ENCODE measurements at places on chromosomes 3 and 15.
A peak's percentile ranks its signal among the peaks of the same experiment; 100 is the strongest.

DNA sequence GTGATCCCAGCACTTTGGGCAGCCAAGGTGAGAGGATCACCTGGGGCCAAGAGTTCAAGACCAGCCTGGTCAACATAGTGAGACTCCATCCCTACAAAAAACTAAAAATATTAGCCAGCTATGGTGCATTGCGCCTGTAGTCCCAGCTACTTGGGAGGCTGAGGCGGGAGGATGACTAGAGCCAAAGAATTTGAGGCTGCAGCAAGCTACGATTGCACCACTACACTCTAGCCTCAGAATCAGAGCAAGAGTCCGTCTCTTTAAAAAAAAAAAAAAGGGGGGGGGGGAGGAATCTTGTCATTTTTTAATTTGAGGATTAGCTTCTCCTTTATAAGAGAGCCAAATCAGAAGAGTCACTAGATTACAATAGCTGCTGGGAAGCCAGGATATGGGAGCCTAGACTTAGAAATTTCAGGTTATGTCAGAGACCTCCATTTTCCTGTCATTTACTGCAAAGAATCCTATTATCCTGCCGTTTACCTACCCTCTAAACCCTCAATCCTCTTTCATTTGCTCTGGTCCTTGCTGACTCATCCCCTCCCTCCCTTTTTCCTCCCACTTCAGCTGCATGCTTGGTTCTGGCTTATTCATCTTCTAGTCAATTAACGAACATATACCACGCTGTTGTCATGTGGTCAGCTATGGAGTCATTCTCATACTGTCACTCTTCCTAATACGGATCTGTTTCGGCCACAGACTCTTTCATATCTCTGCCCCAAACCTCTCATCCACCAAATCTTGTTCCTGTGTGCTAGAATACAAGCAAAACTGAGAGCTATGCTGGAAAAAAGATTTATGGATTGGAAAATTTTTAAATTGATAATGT is 83.8 kb upstream of the PPIB start:
- peak; percentile 66 for DNase-seq

DNA sequence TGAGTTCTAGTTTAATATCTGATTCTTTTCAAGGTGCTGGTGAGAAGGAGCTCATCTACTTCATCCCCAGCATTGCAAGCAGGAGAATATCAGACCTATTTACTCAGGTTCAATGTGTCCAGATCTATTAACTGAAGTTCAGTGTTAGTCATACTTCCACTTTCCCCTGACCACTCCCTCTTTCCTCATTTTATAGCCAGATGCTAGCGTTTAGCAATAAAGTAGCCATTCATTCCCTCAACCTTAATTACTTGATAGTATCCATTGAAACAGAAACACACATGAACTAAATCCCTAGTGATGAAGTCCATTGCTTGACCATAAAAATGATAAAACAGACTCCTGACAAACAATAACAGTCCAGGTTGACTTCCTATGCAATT is 60.0 kb downstream of the RPL22L1 start:
- no peak for DNase-seq

DNA sequence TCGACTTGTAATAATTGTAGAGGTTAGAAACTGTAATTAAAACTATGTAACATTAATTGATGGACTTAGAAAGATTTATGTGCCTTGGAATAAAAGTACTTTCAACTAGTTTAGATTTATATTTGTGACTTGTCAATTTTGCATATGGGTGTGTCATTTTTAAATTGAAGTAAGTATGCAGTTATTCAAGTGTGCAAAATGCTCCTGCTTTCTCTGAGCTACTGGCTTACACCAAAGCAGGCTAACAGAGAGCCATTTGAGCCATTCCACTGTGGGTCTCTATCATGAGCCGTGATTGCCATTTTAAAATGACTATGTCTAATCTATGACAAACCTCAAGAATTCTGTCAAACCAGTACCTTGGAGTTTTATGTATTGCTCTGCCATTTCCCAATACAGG is 345.0 kb upstream of the MDFIC2 start:
- DNase-seq, result no peak

- DNase-seq, result peak; percentile 47
These were observed 29.1 kb upstream of the P4HTM start for GRCh38 chr3:48960841-48961413.

- DNase-seq, result no peak
These were observed 112.5 kb upstream of the SMAD3 start for GRCh38 chr15:66952756-66953522.

DNA sequence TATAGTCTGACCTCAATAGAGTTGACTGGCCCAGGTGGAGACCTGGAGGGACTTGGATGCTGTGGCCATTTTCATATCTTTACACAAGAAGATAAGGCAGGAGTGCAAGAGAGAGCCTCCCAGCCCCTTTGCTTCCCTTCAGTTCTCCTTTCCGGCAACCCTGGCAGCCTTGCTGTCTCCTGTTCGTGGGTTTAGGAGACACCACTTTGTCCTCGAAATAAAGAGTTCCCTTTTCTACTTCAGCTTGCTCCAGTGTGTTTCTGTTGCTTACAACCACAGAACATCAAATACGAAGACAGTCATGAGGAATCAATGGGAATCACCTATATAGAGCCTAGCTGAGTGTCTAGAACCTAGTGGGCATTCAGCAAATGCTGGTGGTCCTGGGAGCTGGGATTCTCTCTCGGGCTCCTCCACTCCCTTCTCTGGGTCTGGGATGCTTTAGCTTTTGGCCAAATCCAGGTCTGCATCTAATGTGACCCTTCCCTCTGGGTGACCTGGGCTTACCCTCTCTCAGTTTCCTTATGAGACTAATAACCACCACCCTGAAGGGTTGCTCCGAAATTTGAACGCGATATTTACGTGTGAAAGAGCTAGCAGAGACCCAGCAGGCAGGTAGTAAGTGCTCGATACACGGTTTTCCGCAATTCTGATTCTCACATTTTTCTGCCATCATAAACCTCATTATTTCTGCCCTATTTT is 44.5 kb downstream of the PCSK6 start:
- no peak for DNase-seq

DNA sequence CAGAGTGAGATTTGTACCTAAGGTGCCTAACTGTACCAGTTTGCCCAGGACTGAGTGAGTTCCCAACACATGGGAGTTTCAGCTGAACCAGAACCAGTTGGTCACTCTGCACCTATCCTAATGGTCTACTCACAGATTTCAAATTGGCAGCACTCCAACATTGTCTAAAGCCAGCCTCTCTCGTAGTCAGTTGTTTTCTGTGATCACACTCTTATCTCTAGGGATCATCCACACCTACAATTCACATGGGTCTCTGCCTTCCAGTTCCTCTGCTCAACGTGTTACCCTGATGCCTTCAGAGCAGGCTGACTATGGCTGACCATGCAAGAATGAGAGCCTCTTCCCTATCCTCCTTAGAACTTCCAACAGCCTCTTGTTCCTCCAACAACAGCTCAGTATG is 624.8 kb downstream of the NTRK3 start:
- no peak for DNase-seq

GRCh38 chr3:26614006-26614685 is 8.4 kb upstream of the LRRC3B start:
- DNase-seq, result no peak

GRCh38 chr15:49154359-49154758 is 1.0 kb downstream of the COPS2 start:
- DNase-seq, result no peak

DNA sequence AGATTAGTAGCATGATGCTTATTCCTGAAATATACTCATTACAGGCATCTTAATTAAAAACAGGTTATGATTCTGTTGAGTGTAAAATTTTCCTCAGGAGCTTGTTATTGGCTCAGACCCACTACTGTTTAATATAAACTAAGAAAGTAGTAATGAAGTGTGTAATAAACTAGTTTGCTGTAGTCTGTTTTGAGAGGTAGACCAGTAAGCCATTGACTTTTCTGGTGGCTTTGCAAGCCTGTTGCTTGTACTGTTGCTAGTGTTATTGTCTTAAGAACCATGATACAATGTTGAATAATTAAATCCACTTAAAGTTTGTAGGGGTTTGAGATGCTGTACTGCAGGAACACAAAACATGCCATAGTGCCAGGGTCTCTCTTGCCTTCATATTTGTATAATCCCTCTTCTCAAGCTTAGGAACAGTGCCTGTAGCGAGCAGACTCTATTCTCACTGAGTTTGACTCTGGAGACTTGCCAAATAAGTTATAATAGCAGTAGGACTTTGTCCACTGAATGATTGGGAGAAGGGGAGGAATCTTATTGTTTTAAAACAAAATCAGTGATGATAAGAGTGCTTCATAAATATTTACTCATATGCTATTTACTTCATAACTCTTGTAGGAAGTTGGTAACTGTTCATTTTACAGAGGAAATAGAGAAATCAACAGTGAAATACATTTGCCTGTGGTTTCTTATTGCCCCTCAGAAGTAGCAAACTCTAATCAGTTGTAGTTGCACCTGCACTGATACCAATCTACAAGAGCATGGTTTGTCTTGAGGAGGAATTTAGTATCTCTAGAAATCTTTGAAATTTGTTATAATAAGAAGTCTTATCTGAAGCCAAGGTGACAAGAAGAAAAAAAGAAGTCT is 13.4 kb downstream of the TCF12 start:
- DNase-seq, result no peak

DNA sequence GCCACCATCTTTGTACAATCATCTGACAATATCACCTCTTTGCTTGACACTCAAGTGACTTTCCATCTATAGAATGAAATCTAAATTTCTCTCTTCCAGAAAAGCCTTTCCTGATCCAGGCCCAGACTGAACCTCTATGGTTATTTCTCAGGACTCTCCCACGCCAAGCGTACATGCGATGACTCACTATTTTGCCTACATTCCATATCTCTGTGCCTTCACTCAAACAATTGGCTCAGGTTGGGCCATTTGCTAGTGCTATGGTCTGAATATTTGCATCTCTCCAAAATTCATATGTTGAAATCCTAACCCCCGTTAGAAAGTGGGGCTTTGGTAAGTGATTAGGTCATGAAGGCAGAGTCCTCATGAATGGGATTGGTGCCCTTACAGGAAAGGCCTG is 43.9 kb downstream of the ST3GAL6 start:
- no peak for DNase-seq

GRCh38 chr3:179797192-179797591 is 144.4 kb downstream of the USP13 start:
- no peak for DNase-seq

GRCh38 chr3:115187149-115187757 is 40.2 kb upstream of the ZBTB20 start:
- DNase-seq, result peak; percentile 44

DNA sequence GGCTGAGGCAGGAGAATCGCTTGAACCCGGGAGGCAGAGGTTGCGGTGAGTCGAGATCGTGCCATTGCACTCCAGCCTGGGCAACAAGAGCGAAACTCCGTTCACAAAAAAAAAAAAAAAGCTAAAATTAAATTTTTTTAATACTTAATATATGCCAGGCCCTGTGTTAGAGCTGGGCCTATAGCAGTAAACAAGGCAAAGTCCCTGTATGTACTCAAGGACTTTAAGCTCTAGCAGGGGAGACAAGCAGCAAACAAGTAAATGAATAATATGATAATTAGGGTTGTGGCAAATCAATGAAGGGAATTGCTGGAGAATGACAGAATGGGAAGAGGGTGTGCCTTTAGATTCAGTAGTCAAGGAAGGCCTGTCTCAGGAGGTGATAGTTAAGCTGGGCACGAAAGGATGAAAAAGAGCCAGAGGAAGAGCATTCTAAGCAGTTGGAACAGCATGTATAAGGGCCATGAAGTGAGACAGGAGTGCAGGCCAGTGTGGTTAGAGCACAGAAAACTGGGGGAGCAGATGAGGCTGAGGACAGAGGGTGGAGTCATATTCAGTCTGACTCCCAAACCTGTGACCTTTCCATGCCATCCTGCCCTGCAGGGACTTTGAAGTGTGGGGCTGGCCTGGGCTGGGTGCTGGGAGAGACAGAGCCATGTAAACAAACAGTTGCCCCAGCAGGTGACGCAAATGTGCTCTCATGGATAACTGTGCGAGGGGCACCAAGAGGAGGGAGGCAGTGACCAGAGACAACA is 6.6 kb upstream of the RAF1 start:
- DNase-seq, result no peak

Measured in GM10248 (cell line).